Activated T-cell treated with anti-CD3 and anti-CD28 coated beads for 4 hours (primary cell): ENCODE measurements at places on chromosomes 16 and 17.
A peak's percentile ranks its signal among the peaks of the same experiment; 100 is the strongest.

DNA sequence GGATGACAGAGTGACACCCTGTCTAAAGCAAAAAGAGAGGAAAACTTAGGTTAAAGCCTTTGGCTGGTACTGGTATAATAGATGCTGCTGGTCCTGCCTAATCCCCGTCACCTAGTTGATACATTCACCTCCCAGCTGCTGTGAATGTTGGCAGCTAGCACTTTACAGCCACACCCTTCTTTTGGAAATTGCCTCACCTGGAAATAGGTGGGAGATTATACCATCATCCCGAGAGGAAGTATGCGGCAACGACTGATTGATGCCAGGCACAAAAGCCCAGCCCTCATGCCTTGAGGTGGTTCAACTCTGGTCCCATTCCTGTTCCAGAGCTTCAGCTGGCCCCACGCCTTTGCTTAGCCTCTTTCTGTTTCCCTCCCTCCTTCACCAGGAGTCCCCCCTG, 53.2 kb upstream of the SIAH1 start:
- no peak for DNase-seq

- DNase-seq, result no peak
These were observed 326.6 kb downstream of the PHKB start for GRCh38 chr16:47787696-47788095.

DNA sequence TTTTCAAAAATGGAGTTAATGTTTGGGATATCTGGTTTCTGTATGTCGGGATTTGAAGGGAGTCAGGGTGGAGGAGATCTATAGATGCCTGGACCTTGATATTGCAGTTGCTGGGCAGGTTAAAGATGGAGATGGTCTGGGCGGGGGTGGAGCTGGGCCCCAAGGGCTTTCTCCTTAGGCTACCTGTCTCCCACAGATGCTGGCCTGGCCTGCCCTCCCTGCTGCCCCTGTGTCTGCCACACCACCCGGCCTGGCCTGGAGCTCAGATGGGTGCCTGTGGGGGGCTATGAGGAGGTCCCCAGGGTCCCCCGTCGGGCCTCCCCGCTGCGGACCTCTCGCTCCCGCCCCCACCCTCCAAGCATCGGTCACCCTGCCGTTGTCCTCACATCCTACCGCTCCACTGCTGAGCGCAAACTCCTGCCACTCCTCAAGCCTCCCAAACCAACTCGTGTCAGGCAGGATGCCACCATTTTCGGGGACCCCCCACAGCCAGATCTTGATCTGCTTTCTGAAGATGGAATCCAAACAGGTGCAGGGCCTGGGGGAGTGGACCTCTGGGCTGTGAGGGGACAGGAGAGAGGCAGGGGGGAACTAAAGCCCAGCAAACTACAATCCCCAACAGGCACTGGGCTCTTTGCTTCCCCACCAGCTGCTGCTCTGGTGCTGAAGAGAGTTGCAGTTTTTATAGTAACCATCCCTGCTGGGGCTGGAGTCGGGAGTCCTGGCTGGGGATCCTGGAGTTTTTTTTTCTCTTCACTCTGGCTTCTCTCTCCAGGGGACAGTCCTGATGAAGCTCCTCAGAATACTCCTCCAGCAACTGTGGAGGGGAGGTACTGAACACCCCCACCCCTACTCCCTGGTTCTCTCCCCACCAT, 2.9 kb downstream of the ARHGEF15 start:
- no peak for DNase-seq

- no peak for DNase-seq
These were observed 688 bp downstream of the CA10 start for GRCh38 chr17:52157603-52158449.

- DNase-seq, result no peak
These were observed 37.6 kb downstream of the FTO start for GRCh38 chr16:53741546-53741945.

DNA sequence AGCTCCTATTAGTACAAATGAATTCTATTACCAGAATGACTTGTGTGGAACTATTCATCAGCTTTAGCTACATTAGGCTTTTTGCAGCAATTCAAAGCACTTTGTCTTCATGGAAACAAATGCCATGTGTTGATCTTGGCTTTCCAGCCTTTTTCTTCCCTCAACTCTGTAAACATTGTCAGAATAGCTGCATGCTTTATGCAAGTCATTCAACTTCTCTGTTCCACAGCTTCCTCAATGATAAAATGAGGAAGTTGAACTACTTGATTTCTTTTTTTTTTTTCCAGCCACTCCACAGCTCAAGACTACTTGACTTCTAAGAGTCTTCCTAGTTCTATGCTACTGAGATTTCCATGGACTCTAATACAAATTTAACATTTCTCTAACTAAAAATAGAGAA, 41.1 kb downstream of the KIAA0753 start:
- DNase-seq, result no peak

- DNase-seq, result no peak
These were observed 6.5 kb upstream of the ZNF778 start for GRCh38 chr16:89210904-89211515.

DNA sequence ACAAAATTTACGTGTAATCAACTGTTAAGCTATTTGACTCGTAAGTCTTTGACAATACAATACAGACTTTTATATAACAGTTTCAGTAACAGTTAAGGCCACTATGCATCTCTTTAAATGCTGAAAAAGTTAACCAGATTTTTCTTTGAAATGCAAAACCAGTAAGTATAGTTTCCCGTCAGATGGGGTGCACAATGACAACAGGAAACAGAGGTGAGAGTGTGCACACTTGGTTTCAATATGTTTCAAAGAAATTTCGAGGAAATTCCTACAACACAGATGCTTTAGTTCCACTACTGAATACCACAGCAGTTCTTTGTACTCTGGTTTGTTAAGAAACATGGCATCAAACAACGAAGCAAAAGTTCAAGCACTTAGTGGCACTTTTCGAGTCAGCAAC, 48.4 kb downstream of the RNF157 start:
- peak; percentile 23 for DNase-seq

GRCh38 chr17:39193346-39193745, 4.1 kb downstream of the CACNB1 start:
- DNase-seq, result no peak

- DNase-seq, result peak; percentile 55
These were observed at the start of gene STAT5B for GRCh38 chr17:42276359-42276608. TSS of gene STAT5B (minus strand) at chr17:42276391. CDS start at chr17:42232127, 44,264 bp downstream.

- DNase-seq, result no peak
These were observed 13.6 kb upstream of the TMIGD1 start for GRCh38 chr17:30347488-30347887.

GRCh38 chr16:1933097-1933661, 9.8 kb downstream of the MSRB1 start:
- DNase-seq, result no peak
